ENCODE measurements at places on chromosomes 6 and 20.
A peak's percentile ranks its signal among the peaks of the same experiment; 100 is the strongest.

DNA sequence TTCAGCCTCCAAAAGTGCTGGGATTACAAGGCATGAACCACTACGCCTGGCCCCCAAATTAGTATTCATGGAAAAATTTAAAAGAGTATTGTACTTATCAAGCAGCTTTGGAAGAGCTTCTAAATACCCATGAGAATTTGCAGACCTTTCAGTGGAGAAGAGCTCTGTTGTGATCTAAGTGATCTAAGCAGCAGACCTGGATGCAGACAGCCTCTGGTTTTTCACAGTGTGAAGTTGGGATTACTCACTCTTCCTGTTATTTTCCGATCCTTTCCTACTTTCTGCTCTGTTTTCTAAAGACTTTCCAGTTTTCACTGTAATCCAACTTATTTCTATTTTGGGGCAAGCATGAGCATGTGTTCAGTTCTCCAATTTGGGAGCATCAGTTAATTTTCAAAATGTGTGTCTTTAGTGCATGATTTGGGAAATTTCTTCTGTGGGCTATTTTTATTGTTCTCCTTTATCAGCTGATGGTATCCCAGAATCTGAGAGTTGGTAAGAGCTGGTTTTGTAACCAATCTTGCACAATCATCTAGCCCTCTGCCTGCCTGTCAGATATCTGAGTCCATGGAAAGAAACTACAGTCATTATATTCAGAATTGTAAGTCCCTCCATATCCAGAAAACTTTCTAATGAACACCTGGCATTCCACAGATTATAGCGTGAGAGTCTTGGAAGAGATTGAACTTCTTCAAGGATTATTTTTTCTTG, 207.7 kb upstream of the DTNBP1 start:
- DNase-seq: peak; percentile 76

DNA sequence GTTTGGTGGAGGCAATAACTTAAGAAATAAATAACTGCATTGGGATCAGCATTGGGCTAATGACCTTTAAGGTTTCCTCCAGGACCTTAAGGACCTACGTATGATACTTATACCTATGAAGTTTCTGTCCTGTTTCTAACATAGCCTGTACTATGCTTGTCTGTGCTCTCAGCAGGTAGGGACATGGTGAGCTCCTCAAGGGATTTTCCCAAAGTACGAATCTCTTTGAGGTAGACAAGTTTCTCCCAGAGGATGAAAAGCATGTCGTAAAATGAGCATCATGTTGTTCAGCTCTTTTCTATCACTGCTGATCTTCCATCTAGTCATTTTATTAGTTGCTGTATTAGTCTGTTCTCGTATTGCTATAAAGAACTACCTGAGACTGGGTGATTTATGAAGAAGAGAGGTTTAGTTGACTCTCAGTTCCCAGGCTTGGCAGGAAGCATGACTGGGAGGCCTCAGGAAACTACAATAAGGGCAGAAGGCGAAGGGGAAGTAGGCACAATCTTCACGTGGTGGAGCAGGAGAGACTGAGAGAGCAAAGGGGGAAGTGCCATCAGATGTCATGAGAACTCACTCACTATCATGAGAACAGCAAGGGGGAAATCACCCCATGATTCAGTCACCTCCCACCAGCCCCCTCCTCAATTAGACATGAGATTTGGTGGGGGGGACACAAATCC, 77.8 kb upstream of the TGM3 start:
- DNase-seq: no peak

GRCh38 chr6:52527436-52527835, 49.4 kb downstream of the TRAM2 start:
- no peak for DNase-seq

DNA sequence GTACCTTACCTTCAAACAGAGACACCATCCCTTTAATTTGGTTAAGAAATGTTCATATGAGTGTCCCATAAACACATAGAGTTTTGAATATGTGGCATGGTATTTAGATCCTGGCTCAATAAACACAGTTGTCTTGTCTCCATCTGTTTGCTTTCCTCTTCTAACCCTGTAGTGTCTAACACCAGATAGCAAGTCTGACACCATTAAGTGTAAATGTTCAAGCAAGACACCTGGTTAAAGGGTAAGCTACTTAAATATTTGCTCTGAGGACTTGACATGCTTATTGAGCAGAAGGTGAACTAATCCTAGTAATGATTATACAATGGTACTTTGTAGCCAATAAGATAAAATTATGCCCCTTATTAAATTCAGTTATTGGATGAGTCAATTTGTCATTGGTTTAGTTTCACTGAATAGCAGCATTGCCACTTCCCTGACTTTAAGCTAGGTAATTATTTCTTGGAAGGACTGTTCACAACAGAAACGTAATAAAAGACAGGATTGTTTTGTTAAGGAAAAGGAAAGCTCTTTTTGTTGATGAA, 26.9 kb upstream of the GOPC start:
- no peak for DNase-seq

GRCh38 chr20:58129721-58130151, 98.7 kb downstream of the ANKRD60 start:
- DNase-seq: no peak

- no peak for DNase-seq
These were observed 1643.9 kb downstream of the HACE1 start for GRCh38 chr6:103215847-103216246.

- no peak for DNase-seq
These were observed 42.2 kb downstream of the PRND start for GRCh38 chr20:4763723-4764510.

GRCh38 chr20:4563534-4563933, 158.2 kb upstream of the PRND start:
- DNase-seq: peak; percentile 82

GRCh38 chr6:158439255-158439654, 120.6 kb upstream of the TMEM181 start:
- DNase-seq: no peak

GRCh38 chr6:124943658-124944057, 18.6 kb upstream of the RNF217 start:
- DNase-seq: peak; percentile 44

GRCh38 chr20:59375541-59375940, 75.1 kb downstream of the EDN3 start:
- no peak for DNase-seq

DNA sequence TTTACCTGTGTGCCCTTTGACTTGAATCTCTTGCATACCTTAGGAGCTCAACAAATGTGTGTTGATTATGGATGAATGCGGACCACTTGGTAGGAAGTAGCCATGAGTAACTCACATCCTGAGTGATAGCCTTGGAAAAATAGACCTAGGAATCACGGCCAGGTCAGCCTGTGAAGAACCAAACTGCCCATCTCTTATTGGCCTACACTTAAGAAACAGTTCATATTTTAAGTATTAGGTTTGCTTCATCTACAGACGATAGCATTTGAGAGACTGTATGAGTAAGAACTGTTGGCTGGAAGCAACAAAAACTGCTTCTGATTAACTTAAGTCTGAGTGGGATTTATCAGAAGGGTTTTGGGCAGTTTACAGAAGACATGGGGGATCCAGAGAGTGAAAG, 320.1 kb upstream of the PRND start:
- DNase-seq: peak; percentile 16

DNA sequence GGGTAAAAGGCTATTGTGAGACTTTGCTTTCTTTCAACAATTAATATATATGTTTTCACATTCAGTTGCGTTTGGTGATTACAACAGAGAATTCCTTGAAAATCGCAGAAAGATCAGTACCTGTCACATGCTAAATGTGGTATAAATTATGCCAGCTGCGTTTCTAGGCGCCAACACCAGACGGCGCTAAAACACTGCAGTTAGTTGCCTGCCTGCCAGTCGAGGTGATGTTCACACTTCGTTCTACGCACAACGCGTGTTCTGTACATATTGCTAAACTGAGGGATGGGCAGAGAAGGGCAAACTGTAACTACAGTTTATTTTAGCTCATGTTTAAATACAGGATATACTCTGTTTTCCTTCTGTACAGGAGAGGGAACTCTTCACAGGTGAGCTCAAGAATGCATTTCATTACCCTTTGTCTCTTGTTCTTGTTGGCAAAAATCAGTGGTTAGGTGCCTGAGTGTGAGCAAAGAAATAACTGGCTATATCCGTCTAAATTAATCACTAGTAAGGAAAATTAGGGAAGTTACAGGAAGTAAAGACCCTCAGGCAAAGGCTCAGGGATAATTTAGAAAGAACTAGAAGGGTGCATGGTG, 100.1 kb upstream of the RGS17 start:
- DNase-seq: peak; percentile 63

DNA sequence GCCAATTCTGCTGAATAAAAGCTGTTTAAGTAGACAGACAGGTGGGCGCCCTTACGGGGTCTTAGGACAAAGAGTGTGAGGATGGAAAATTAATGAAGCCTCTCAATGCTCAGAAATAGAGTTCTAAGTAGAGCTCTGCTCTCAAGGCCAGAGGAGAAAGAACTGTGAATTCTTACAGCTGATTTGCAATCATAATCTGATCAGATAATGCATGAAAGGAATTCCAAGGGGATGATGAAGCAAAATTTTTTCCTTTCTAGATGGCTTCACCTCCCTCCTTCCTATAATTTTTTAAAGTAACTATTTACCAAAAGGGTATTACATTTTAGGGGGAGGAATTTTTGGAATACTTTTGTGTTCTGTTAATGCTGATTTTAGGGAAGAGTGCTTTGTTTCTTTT, 308.1 kb upstream of the HS3ST5 start:
- no peak for DNase-seq

DNA sequence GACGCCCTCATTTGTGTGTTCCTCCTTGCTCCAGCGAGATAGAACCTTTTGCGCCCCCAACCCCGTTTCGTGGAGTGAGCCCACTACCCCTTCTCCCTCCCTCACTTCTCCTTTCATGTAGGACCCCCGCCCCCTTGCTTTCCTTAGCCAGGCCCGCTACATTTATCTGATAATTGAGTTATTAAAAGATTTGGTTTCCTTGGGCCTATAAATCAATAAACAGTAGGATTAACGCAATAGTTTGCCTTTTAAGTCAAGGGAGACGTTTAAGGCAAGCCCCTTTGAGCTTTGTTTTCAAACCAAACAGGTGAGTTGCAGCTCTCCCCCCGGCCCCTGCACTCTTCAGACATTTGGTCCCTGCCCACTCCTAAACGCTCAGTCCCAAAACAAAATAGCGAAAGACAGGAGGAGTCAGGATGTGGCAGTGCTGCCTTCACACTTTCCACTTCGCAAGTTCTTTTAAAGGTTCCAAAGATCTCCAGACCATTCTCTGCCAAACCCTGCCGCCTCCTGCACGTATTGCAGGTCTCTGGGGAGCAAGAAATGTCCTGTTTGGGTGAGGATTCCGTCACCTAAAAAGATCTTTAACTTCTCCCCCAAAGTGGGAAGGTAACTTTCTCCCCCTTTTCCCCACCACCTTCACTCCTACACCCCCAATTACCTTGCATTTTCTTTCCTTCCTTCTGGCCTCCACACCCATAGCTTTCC, 27.6 kb downstream of the TFAP2B start:
- no peak for DNase-seq

GRCh38 chr6:72787391-72788031, 165.6 kb downstream of the KCNQ5 start:
- peak; percentile 86 for DNase-seq

GRCh38 chr6:134585517-134585873, 267.6 kb upstream of the SGK1 start:
- no peak for DNase-seq

- no peak for DNase-seq
These were observed 157.2 kb downstream of the BMP2 start for GRCh38 chr20:6924681-6925080.

- DNase-seq: peak; percentile 93
These were observed 156.0 kb downstream of the CEBPB start for GRCh38 chr20:50346374-50347283.

- peak; percentile 43 for DNase-seq
These were observed at the start of gene CDH22 for GRCh38 chr20:46308258-46309157. Gene CDH22, minus strand, starts transcription at chr20:46308498. Its CDS starts 57,204 bp downstream, at chr20:46251294.

GRCh38 chr20:10540636-10541493, 105.8 kb downstream of the SLX4IP start:
- DNase-seq: peak; percentile 91

DNA sequence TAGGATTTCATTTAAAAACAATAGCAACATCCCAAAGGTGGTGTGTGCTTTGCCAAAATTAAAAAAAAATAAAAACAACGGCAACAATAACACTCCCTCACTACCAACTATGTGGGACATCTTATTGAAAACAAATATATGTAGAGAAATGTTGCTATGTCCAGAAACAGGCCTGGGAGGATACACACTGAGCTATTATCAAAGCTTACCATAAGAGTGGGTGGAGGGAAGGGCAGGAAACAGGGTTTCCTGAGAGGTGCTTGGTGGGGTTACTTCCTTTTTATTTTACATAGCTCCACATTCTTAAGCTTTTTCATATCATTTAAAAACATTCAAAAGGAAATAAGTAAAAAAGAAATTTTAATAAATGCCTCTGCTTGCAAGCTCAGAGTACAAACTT, 150.0 kb upstream of the RIPOR2 start:
- DNase-seq: peak; percentile 58

DNA sequence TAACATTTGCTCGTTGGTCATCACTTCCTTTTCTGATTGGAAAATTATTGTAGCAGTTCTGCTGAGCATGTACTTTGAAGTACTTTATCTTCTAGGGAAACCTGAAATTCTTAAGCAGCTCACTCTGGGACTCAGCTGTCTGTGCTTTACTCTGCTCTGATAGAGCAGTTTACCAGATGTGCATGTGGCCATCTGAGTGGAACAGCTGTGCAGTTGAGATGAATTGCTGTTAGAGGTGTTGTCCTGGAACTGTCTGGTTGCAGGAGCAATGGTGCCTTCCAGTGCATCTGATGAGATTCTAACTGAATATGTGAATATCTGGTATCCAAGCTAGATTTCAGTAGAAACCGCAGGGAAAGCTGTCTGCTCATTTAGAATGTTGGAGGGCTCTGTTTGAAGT, 27.2 kb downstream of the PANK2 start:
- DNase-seq: no peak

- DNase-seq: peak; percentile 52
These were observed 201.8 kb upstream of the LRFN2 start for GRCh38 chr6:40788661-40789655.

DNA sequence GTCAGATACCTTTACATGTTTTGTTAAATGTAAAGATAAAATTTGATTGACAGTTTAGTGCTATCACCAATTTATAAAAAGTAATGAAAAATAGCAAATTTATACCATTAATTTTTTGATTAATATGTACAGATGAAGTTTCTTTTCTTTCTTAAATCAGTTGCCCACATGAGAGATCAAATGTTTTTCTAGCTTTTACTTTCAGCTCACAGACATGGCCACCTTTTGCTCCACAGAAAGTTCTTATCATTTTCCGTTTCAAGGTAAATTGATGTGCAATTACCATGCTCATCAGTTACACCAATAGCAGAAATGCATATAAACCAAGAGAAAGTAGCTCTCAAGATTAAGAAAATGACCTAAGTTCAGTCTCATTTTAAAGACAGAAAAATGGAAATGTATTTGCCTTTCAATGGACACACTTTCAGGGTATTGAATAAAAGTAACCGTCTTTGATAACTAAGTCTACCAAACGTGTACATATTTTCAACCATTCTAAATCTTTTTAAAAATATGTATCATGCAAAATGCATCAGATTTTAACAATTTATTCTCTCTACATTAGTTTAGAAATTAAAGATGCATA, 16.6 kb upstream of the EXOC2 start:
- no peak for DNase-seq
